ENCODE measurements at places on chromosomes 4 and X.

- no peak for DNase-seq
Observed at GRCh38 chr4:139969635-139970266, 184.2 kb downstream of the MAML3 start.

DNA sequence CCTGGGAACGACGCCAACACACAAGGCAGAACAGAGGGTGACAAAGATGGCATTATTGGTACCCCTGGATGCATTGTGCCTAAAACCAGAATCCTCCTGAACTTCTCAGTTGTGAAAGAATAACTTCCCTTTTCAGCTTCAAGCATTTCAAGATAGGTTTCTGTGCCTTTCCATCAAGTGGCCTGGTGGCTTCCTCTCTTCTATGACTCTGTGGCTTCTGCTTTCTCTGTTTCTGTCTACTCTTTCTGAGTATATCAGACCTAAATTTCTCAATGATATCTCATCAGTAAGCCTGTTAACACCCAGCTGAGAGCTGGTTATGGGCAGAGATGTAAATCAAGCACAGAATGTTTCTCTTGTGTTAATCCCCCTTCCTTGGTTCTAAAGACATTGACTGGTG, 21.4 kb upstream of the FAM9B start:
- no peak for DNase-seq

- DNase-seq = no peak
Observed at GRCh38 chr4:36919721-36920120, 324.8 kb upstream of the NWD2 start.

DNA sequence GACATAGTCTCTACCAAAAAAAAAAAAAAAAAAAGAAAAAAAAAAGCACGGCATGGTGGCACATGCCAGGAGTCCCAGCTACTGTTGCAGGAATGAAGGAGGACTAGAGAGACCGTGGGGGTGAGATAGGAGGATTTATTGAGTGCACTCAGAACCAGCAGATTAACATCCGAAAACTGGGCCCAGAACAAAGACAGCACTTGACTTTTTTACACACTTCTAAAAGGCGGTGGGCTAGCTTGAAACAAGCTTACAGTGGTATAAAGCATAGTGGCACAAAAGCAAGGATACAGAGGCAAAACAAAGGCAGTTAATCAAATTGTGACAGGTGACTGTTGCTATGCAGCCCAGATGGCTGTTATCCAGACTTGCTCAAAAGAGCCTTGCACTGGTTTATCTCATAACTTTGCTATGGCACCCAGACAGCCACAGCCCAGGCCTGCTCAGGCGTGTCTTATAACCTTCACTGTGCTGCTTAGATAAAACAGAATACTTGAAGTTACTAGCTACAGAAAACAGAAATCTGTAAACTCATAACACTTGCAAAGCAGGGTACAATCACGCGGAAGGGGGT, 9.9 kb upstream of the PI4K2B start:
- DNase-seq = no peak

- no peak for DNase-seq
Observed at GRCh38 chr4:119894650-119895208, 171.9 kb downstream of the MAD2L1 start.

- DNase-seq = no peak
Observed at GRCh38 chr4:111937368-111937767, 207.9 kb upstream of the FAM241A start.

GRCh38 chr4:147518086-147518485, 37.2 kb downstream of the EDNRA start:
- no peak for DNase-seq

GRCh38 chrX:135892781-135893180, 463 bp downstream of the CT45A10 start:
- DNase-seq = no peak

- DNase-seq = no peak
Observed at GRCh38 chr4:23847158-23847557, 42.7 kb downstream of the PPARGC1A start.

DNA sequence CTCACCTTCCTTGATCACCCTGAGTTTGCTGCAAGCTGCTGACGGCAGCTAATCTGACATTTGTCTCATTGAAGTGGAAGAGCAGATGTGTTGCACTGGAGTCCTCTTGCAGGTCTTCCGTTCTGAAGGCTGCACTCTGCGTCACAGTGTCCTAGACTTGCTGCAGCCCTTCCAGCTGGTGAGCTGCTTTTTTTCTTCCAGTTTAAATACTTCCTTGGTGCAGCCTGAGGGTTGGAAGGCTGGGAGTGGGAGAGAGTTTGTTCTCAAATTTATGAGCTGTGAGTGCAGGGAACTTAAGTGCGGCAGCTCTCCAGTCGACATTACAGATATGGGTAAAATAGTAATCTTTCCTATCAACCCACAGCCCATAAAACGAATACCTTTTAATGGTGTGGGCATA, 303.6 kb upstream of the FAT1 start:
- DNase-seq = no peak

GRCh38 chr4:72449705-72450104, 119.3 kb downstream of the ADAMTS3 start:
- DNase-seq = no peak

DNA sequence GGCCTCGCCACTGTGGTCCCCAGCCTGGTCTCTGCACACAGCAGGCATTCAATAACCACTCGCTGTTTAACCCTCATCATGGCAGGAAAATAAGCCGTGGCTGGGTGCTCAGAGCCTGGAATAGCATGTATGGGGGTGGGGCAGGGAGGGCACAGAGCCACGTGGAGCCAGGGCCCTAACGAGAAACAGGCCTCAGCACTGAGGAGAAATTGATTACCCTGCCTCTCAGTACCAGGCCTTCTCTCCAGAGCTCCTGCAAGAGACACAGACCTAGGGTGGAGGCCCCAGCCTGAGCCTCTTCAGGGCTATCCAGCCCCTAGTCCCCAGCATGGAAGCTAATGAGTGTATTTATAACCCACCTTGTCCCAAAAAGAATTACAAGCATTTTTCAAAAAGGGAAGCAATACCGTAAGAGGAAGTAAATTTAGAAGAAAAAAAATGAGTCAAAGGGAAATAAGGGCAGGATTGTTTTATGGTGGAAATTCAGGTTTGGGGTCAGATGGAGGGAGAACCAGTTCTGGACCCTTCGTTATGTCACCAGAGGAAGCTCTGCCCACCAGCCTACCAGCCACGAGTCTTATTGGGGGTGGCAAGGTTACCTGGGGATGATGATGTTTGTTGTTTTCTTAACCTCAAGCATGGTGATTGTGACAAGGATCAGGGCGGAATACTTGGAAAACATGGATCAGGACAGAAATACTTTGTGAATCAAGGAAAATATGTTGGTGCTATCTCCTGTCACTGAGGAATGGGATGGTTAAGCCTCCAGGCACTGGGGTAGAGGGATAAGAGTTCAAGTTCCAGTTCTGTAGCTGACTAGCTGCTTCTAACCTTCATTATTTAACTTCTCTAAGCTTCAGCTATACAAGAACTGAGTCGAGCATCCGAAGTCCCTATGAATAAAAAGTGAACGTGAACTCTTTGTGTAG, 101.9 kb upstream of the RBPJ start:
- no peak for DNase-seq

GRCh38 chrX:123817288-123817894, 42.5 kb upstream of the XIAP start:
- DNase-seq = no peak

DNA sequence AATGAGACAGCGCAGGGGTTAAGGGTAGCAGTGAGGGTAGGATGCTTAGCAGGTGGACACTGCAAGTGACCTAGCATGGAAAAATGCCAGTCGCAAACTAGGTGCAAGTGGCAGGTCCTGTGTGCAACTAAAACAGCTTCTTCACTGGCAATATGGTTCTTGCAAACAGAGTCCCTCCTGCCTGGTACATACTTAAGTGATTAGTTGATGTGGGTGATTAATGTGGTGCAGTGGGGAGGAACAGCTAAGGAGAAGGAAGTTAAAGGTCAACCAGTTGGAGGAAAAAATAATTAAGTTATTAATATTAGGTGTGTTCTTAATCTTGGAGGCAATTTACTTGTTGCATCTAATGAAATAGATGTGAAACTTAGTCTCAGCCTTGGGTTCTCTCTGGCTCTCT, 121.6 kb upstream of the IGFBP7 start:
- DNase-seq = no peak

DNA sequence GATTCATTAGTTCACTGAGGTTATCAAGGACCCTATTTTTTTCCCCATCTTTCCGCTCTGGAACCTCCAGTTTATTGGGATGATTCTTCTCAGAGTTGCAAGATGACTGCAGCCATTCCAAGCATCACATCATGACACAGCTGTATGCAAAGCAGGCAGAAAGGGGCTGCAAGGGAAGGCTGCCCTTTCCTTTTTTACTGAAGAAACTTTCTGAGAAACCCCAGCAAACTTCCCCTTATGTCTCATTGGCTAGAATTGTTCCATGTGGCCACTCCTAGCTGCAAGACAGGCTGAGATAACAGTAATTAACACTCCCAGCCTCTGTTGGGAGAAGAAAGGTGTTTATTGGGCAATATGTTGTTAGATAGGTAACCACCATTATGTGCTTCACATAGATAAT, 102.6 kb downstream of the SATL1 start:
- no peak for DNase-seq

DNA sequence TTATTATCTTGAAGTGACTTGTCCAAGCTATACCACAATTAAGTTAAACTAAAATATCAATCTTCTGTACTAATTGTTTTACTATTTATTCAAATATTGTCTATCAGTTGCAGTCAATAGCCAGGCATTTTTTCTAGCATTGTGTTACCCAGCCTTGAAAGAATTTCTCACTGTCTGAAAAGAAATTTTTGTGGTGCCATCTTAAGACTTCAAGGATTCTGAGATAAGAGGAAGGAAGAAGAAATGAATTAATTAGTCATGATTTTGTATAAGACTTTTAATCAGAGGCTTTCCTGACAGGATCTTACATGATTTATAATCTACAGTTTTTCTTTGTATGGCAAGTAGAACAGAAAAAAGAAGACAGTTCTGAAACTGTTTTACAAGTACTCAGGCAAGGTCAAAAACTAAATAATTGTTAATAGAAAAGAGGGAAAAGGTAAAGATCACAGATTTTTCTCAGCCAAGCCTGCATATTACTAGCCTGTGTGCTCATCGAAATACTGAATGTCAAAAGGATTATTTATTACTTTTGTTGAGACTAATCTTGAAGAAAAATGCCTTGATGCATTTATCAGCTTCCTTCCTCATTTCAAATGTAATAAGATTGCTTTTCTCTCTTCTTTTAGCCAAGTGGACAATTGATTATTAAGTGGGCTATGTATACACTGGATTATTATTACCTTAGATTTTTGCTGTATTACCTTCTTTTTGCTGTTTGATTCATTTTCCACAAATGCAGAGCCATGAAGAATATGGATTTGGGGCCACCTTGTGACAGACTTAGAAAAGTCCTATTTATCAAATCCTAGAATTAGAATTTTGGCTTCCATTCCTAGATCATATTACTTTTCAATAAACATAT, 53.8 kb downstream of the CXCL1 start:
- DNase-seq = no peak

DNA sequence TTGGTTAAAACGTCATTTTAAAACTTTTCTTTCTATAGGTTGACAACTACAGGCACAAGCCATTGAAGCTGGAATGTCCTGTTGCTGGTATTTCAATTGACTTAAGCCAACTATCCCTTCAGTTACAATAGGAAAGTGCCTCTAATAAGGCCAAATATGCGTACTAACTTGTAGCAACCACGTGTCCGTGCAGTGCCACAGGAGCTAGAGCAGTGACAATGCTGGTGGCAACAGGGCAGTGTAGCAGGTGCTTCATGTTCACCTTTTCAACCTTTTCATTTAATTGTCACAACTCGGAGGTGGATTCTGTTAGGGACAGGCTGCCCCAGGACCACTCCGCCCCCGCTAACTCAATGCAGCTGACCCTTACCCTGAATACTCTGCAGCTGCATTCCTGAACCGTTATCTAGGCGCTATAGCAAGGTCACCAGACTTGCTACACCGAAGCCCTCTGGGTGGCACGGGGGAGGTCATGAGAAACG, 37.7 kb downstream of the ERVMER34-1 start:
- DNase-seq = no peak

- no peak for DNase-seq
Observed at GRCh38 chrX:39222346-39223113, 421.3 kb downstream of the MID1IP1 start.

- DNase-seq = no peak
Observed at GRCh38 chr4:169707958-169708643, 49.6 kb downstream of the HPF1 start.

DNA sequence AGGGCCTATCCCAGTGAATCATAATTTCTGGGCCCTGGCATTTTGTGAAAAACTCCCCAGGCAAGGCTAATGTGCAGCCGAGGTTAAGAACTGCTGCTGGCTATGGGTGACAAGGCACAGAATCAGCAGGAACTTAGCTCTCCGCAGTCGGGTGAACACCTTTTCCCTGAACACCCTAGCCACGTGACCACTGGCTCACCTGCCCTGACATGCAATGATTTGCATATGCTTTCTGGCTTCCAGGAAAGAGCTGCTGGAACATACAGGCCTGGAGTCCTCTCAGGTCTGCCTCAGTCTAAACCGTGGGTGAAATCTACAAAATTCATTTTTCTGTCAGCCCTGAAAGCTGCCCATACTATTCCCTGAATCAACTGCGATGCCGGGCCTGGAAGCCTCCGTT, 56.6 kb downstream of the ZNF827 start:
- no peak for DNase-seq

DNA sequence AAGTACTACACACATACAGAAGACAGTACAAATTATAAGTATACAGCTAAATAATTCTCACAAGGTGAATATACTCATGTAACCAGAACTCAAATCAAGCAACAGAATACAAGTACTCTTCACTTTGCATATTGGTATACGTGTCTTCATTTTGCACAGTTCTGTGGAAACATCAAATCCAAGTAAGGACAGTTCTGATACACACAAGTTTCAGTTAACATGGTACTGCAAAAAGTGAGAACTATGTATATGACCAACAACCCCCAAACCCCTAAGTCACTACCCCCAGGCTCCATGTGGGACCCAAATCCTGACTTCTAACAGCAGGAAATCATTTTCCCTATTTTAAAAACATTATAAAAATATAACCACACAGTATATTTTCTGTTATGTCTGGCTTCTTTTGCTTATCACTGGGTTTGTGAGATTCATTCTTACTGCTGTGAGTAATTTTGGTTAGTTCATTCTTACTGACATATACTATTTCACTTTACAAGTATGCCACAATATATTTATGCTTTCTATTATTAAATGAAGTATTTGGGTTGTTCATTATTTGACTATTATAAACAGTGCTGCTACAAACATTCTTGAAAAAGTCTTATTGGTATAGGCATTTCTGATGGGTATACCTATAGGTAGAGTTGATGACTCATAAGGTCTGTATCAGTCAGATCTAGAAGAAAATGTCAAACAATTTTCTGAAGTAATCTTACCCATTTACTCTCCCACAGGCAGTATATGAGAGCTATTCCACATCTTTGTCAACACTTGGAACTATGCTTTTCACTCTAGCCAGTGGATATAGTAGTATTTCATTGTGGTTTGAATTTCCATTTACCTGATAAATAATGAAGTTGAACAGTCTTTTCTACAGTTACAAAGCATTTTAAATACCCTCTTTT, 47.0 kb downstream of the SCLT1 start:
- DNase-seq = no peak

DNA sequence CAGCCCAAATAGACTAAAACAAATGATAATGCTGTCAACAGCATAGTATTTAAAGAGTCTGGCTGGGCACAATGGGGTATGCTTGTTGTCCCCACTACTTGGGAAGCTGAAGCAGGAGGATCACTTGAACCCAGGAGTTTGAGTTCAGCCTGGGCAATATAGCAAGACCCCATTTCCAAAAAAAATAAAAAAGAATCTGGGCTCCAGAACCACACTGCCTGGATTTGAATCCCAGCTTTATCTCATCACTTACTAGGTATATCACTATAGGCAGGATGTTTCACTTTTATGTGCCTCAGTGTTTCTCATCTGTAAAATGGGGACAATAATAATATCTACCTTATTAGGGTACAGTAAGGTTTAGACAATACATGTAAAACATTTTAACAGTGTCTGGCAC, 5.3 kb upstream of the G3BP2 start:
- no peak for DNase-seq

All from activated CD8-positive, alpha-beta memory T cell treated with anti-CD3 and anti-CD28 coated beads for 1 hour (primary cell).